Astrocyte of the hippocampus (primary cell): ENCODE measurements at places on chromosomes 5 and 9.
A peak's percentile ranks its signal among the peaks of the same experiment; 100 is the strongest.

DNA sequence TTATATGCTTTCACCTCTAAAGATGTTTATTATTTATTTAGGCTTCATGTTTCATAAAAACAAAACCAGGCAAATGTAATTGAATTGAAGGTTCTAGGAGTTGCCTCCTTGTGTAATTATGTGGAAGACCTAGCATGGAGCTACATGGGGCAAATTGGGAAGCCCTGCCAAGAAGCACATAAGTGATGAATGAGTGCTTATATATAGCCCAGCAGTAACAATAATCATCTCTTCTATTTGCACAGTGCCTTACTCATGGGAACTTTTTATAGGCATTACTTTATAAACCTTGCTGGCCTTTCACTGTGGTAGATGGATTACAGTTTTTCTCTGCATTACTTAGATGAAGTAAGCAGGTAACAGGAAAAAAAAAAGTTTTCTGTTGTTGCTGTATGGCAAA lies 40.0 kb upstream of the GRAMD2B start:
- DNase-seq: no peak

DNA sequence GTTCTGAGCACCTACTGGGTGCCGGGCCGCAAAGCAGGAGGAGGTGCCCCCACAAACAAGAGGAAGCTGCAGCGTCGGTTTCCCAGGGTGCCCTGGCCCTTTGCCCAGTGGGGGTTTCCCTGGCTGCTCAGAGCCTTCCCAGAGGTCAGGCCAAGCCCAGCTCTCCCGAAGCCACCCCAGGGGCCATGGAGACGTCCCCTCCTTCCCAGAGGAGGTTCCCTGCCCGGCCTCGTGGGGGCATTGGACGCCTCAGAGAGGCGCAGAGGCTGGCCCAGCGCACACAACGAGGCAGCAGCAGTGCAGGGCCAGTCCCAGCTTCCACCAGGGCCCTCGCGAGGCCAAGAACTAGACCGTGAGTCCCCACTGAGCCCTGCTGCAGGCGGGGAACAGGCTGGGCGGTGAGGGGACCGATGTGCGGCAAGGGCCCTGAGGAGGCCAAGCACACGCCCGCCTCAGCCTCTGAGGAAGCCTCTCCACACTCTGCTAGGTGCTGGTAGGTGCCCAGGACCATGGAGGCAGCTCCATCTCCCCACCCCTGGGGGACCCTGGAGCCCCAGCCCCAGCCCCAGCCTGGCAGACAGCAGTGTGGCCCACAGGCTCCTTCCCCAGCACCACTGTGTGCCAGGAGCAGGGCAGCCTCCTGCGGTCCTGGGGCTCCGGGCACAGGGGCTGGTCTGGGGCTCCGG lies 7.0 kb downstream of the DIPK1B start:
- no peak for DNase-seq

GRCh38 chr9:3308609-3309008 lies 217.2 kb downstream of the RFX3 start:
- DNase-seq: no peak

GRCh38 chr5:54415147-54415546 lies 40.4 kb upstream of the HSPB3 start:
- DNase-seq: no peak

DNA sequence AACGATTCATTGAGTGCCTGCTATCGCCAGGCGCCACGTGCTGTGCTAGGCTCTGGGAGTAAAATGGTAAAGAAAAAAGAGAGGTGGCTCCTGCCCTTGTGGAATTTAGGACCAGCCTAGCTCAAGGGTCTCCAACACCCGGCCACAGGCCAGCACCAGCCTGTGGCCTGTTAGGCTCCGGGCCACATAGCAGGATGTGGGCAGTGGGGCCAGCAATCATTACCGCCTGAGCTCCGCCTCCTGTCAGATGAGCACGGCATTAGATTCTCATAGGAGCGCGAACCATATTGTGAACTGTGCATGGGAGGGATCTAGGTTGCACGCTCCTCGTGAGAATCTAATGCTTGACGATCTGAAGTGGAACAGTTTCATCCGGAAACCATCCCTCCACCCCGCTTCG lies 1.5 kb downstream of the RMRP start:
- no peak for DNase-seq

DNA sequence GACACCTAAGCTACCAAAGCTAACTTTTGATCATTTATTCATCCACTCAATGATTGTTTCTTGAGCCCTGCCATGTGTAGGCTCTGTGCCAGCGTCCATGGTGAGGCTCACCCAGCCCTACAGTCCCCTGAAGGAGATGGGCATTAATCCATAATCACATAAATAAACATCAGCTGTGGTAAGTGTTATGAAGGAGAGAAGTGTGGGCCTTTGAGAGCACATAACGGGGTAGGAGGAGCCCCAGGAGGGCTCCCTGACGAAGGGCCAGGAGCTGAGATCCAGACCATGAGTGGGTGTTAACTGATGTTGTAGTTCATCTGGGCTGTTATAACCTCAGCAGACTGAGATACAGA lies 53.9 kb upstream of the AFAP1L1 start:
- peak; percentile 55 for DNase-seq

DNA sequence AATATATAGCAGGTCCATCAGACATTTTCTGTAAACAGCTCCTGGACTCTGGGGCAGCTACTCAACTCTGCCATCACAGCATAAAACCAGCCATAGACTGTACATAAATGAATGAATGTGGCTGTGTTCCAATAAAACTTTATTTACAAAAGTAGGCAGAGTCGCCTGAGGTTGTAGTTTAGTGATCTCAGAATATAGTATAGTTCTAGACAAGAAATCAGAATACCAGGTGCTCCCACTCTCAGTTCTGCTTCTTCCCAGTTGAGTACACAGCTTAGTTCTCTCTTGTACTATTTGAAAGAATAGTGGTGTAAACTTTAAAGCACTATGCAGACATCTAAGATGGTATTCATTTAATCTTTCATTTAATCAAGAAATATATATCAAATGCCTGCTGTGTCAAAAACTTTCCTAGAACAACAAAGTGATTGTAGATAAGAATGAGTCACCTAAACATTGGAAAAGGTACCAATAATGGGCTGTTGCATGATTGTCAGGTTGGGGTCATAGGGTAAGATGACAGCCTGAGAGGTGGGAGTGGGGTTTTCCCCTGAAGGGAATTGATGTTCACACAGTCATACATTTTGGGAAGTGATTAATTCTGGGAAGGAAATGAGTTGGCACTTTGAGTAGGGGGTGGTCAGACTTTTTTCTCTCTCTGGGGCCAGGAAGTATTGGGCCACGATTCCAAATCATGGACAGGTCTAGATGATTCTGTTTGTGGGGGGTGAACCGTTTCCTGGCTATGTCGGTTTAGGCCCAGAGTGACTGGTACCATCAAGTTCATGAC lies 37.0 kb downstream of the TNFSF8 start:
- no peak for DNase-seq

- DNase-seq: no peak
Observed at GRCh38 chr9:78314550-78314949, 17.6 kb downstream of the PSAT1 start.

- DNase-seq: no peak
Observed at GRCh38 chr9:89838621-89839020, 233.8 kb downstream of the GADD45G start.

DNA sequence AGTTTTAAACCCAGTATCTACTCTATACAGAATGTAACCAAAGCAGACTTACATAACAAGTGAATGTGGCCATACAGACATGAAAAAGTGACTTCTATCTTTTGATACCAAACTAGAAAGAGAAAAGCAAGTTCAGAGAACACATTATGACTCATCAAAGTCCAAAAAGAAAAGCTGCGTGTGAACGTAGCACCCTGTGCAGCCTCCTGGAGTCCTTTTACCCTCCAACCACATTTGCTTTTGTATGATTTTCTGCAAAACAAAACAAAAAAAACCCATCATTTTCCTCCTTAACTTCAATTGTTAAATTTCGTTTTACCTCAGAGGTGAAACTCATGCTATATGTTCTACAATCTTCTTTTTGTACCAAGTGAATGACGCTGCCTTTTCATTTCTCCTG lies 2.8 kb upstream of the SMARCA2 start:
- no peak for DNase-seq

DNA sequence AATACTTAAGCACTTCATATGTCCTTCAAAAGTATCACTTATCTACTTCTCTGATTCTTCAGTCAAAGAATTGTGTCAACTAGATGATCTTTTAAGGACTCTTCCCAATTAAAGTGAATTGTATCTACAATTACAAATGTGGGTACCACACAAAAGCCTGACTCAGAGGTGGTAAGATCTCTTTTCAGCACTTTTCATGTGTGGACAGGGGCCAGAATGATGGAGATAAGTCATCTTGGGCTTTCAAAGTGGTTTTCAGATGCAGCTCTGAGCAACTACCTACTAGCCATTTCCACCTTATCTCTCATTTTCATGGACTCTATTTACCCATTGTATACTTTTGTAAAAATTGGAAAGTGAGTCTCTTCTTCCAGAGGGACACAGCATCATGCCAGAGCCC lies 8.4 kb downstream of the COX7C start:
- no peak for DNase-seq

DNA sequence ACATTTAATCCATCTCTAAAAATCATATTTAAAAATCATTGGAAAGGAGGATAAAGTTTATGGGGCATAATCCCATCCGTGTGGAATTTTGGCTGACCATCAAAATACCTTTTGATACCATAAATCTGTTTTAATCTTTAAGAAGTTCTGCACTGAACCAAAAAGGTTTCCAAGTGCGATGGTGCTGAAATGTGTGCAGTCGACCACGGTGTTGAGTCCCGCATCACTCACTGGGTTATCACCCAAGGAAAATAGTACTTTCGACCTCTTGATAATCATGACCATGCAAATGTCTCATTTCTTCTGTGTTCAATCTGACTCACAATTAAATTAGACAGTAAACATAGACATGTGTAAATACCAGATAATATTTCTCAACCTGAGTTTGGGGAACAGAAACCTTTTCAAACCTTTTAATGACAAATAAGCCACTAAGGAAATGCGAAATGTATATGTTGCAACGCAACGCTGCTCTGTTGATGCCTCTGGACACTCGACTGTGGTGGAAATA lies 62.0 kb upstream of the CDH6 start:
- peak; percentile 16 for DNase-seq

GRCh38 chr5:147670815-147671214 lies 111.7 kb downstream of the JAKMIP2 start:
- no peak for DNase-seq

DNA sequence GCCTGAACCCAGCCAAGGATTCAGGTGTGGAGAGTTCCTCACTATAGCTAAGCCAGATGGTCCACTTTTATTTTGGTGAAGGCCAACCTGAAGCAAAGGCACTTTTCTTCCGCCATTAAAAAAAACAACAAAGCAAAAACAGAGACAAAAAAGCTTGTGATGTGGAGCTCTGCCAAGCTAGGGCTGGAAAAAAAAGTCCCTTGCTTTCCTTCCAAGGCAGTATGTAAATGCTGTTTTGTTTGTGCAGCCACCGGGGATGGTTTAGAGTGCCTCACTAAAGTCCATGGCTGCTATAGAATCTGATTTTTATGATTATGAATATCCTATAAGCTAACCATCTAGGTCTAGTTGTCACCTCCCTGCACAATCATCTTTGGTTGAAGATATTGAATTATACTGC lies 14.9 kb downstream of the MEGF10 start:
- peak; percentile 80 for DNase-seq

GRCh38 chr5:93272108-93272507 lies 308.9 kb downstream of the NR2F1-AS1 start:
- DNase-seq: no peak

GRCh38 chr5:120367896-120368634 lies 96.0 kb upstream of the PRR16 start:
- DNase-seq: no peak

- peak; percentile 42 for DNase-seq
Observed at GRCh38 chr5:68245319-68245718, 29.8 kb downstream of the PIK3R1 start.

DNA sequence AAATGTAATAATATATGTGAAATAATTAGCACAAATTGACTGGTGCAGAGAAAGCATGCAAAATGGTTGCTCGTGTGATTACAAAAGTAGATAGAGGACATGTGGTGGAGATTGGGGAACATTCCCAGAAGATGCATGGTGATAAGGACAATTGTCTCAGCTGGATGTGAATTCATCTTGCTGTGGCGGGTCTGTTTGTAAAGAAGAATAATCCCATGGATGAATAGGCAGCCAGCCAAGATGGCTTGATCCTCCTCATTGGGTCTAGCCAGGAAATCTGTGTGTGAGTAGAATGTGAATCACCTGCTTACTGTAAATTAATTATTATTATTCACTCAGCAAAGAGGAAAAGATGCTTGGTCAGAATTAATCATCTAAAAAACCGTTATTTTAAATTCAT lies 12.6 kb upstream of the DPYSL3 start:
- peak; percentile 41 for DNase-seq

- DNase-seq: no peak
Observed at GRCh38 chr5:76852772-76853171, 3.0 kb downstream of the S100Z start.

DNA sequence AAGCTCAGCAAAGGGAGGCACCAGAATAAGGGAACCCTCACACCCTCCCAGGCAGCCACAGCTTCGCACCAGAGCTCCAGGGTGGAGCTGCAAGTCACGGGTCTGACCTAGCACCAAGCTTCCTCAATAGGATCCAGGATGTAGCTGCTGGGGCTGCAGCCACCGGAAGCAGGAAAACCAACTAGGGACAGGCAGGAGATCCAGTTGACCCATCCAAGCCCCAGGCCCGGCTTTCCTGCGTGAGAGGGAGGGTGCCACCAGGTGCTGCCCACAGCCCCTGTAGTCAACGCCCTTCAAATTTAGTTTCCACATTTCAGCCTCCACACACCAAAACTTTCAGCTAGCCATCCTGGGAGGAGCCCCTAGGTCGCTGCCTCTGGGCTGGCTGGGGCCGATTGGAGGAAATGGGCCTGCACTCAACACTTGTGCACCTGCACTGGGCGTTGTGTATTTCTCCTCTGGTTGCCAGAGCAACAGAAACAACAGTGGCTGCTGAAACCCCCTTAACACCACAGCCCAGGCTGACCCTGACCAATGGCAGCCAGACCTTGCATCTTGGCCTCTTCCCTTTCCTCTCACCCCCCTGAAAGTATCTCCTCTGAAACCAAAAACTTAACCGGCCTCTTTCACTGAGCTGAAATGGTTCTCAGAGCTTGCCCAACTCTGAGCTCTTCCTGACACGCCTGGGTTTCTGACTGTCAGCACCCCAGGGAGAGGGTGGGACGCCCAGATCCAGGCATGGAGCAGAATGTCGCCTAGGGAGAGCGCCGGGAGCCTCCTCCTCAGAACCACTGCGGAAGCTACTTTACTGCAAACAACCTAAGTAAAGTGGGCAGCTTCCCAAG lies 226.5 kb upstream of the MAP3K1 start:
- DNase-seq: no peak
